ENCODE measurements at places on chromosomes 5 and 9.

DNA sequence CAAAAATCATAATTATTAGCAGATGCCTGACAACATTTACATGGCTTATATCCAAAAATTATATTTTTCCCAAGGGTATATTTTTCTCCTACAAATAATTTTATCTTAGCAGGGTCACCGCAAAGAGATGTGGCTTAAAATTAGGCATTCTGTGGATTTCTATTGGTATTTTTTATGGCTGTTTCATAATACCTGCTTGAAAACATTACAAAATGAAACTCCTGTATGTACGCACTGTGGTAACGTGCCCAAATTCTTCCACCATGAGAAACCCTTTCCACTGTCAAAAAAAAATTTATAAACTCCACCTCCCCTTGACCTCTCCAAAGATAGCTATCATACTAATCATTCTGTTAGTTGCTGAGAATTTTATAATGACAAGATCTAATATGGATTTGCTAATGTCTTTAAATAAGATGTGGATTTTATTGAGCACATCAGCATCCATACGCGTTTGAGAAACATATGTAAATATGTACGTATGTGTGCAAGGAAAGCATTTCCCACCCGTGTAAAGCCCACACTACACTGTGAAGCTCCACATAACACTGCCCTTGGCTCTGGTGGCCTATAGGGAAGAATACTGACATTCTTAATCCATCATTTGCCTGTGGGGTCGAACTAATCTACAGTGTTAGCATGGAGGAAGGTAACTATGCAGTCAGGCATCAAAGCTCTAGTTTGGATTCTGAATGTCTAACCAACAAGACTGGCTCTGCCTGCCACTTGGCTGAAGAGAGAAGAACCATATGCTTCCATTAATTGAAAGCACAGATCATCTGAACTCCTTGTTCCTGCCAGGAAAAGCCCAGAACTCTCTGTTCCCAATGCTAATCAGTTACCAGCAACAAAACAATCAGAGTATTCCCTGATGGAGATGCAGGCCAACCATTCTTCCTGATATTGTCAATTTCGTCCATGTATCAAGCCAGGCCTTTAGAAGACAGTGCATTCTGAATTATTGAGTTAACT is 244.7 kb downstream of the SPOCK1 start:
- DNase-seq = no peak

GRCh38 chr5:124949862-124950261 is 203.4 kb upstream of the ZNF608 start:
- DNase-seq = no peak

DNA sequence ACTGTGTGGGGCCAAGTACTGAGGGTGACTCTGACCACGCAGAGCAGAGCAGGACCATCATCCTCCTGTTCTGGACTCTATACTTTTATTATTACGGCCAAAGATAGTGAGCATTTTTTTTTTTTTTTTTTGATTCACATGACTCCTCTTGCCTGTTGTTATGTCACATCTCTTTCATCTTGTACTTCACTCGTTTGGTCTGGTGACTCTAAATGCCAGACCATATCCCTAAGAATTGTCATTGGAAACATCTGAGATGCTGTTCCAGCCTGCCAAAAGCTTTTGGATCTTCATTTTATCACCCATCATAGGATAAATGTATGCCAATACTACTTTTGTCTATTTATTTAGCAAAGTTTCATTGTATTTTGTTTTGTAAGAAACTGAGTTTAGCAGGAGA is 168.2 kb upstream of the RAI14 start:
- DNase-seq = no peak

DNA sequence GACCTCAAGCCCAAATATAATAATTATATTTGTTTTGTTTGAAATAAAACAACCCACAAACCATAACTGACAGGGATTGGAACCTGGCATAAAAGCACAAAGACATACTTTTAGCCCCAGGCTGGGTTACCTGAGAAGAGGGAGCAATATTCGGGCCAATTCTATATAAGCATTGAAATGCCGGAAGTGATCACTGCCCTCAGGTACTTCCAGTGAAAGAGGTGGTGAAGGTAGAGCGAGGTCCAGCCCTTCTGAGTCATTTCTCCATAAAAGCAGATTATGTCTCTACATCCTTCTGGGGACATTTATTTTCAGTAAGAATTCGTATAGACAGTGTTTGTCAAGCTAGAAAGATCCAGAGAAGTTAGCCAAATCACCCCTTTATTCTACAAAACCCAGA is 59.6 kb downstream of the GCNT4 start:
- DNase-seq = no peak

DNA sequence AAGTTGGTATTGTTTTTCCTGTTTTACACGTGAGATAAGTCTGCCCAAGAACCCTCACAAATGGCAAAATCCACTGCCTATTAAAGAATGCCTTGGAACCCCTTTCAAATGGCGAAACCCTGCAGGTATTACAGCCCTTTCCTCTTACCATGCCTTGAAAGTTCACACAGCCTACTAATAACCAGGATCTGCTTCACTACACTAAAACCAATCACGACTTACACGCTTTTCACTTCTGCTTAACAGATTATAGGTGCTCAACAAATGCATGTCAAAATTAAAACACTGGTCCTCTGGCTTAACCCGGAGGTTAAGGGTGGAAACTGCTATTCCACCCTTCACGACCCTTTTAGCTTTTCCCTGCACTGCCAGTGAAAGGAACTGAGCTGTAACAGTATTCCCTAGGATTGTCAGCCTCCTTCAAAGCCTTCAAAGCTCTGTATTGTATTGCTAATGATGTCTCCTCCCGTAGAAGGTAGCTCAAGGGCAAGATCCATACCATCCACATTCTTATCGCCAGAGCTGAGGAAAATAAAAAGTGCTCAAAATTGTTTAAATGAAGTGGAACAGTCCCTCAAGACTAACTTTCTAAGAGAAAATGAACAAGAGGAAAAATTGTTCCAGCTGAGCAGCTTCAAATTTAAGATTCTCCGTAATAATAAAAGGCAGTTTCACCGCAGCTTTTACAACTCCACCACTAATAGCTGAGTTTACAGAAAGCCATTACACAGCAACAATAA is 997 bp downstream of the AUH start:
- no peak for DNase-seq

- DNase-seq = no peak
These were observed 4.6 kb downstream of the PTCH1 start for GRCh38 chr9:95511952-95512708.

DNA sequence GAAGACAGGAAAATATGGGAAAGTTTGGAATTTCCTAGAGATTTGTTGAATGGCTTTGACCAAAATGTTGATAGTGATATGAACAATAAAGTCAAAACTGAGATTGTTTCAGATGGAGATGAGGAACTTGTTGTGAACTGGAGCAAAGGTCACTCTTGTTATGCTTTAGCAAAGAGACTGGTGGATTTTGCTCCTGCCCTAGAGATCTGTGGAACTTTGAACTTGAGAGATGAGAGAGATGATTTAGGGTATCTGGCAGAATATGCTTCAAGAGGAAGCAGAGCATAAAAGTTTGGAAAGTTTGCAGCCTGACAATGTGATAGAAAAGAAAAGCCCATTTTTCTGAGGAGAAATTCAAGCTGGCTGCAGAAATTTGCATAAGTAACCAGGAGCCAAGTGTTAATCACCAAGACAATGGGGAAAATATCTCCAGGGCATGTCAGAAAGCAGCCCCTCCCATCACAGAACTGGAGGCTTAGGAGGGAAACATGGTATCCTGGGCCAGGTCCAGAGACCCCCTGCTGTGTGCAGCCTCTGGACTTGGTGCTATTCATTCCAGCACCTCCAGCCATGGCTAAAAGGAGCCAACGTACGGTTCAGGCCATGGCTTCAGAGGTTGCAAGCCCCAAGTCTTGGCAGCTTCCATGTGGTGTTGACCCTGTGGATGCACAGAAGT is 114.3 kb upstream of the STARD4 start:
- no peak for DNase-seq

GRCh38 chr5:107615299-107615817 is 55.4 kb downstream of the EFNA5 start:
- DNase-seq = no peak

DNA sequence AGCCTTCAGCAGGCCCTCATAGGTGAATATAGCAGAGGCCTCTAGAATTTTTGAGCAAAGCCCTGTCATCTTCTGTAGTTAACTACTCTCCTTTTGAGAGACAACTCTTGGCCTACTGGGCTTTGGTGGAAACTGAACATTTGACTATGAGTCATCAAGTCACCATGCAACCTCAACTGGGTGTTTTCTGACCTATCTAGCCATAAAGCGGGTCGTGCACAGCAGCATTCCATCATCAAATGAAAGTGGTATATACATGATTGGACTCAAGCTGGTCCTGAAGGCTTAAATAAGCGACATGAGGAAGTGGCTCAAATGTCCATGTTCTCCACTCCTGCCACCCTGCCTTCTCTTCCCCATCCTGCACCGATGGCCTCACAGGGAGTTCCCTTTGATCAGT is 1115.5 kb downstream of the TAF11L14 start:
- DNase-seq = no peak

GRCh38 chr9:34627716-34628655 is 880 bp downstream of the ARID3C start:
- no peak for DNase-seq

- DNase-seq = no peak
These were observed 30.1 kb downstream of the IPPK start for GRCh38 chr9:92639791-92640271.

DNA sequence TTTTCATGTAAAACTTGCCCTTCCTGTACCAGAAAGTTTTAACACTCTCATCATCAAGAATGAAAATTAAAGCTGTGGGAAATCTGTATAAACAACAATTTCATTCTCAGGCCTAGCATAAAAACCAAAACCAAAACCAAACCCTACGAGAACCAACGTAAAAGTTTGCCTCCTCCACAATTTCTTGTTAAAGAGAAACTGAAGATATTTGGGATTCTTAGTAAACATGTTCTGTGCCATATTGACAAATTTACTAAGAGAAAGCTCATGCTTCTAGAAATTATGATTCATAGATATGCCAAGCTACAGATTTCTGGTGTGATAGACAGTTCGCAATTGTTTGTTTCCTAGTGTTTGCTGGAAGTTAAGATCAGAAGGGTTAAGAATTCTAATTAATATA is 801.0 kb upstream of the NUDT12 start:
- DNase-seq = no peak

DNA sequence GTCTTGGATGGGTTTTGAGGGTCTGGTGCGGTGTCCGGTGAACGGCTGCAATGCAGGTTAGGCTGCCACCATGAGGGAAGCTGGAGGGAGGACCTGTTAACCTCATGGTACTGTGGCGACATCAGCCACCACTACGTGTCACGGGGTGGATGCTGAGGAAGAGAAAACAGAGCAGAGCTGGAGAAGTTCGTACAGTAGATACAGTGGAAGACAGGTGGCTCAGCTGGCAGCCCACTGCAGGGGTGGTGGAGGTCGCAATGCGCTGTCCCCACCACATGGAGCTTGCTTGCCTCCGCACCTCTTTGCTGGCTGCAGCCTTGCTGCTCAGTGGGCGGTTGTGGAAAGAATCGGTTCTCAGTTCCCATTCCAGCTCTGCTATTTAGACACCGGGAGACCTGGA is 2.8 kb downstream of the DCANP1 start:
- DNase-seq = no peak

DNA sequence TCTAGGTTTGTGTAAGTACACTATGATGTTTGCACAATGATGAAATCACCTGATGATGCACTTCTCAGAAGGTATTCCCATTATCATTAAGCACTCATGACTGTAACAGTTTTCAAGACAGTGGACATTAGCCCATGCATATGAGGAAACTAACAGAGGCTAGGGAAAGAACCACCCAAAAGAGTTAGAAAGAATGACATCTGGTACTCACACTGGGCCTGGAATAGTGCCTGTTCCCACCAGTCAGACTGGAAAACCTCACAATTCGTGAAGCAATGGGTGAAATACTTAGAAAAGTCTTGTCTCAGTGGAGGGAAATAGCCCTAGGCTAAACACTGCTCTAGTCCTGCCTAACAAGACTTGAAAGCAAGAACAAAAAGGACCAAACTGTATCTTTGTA is 117.4 kb upstream of the GDNF start:
- no peak for DNase-seq

- no peak for DNase-seq
These were observed 47.0 kb upstream of the CHD1 start for GRCh38 chr5:98975682-98976407.

- DNase-seq = no peak
These were observed 603.3 kb downstream of the KIF4B start for GRCh38 chr5:155616779-155617392.

DNA sequence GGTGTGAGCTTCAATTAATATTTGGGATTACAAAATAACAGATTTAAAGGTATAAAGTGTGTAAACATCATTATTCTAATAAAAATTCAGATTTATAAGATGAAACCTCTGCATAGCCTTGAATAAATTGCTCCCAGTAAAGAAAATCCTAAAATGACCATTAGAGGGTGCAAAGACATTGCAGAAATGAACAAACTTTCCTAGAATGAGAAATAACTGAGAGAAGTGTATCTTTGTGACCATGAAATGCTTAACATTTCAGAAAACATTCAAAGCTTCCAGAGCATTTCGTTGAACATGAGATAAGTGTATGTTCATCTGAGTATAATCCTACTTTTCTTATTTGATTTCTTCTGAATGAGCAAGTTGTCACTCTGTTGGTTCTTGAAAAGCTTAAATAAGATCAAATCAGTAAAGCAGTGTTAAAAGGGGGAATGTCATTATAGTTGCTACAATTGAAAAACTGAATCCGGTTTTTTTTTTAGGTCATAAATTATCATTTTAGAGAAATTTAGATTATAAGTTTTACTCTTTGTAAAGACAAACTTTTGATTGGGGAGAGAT is 24.7 kb upstream of the NUDT12 start:
- DNase-seq = peak; percentile 32

GRCh38 chr5:50886657-50887345 is 220.4 kb downstream of the PARP8 start:
- no peak for DNase-seq

GRCh38 chr5:83554686-83555085 is 83.1 kb downstream of the VCAN start:
- DNase-seq = no peak

DNA sequence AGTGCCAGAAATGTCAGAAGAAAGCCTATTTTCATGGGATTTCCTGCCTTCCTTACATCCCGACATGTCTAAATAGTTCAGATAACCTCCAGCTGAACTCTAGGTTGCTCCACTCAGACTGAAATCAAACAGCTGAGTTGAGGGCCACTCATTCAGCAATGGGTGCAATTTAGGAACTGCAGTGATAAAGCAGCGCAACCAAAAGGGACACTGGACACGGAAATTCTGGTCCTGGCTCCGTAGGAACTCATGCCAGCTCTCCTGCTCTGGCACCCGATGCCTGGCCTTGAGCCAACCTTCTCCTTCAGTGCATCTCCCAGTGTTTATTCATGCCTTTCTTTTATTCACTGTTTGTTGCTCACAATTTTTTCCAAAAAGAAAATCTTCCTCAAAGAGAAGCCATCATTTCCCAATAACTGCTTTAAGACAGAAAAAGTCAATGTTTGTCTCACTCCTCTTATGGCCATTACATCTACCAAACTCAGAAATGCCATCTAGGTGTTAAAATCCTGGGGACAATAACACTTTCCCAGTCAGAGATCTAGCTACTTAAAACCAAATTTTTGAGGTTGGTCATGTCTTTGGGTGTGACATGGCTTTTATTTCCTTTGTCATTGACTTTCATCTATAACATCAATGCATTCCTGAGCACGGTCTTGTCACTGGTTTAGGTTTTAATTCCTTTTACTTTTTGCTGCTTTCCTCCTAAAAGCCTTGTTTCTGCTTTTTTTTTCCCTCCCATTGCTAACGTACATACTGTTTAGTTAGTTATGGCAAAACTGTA is 126.9 kb downstream of the PDE4D start:
- DNase-seq = no peak

Measured in NCI-H2107 (cell line).